ENCODE measurements at places on chromosomes 11 and 22.

GRCh38 chr11:78291503-78292108 is 102.9 kb downstream of the USP35 start:
- no peak for DNase-seq

- no peak for DNase-seq
Observed at GRCh38 chr11:92978271-92979111, 9.0 kb downstream of the MTNR1B start.

GRCh38 chr22:33438273-33438672 is 380.1 kb upstream of the SYN3 start:
- no peak for DNase-seq

DNA sequence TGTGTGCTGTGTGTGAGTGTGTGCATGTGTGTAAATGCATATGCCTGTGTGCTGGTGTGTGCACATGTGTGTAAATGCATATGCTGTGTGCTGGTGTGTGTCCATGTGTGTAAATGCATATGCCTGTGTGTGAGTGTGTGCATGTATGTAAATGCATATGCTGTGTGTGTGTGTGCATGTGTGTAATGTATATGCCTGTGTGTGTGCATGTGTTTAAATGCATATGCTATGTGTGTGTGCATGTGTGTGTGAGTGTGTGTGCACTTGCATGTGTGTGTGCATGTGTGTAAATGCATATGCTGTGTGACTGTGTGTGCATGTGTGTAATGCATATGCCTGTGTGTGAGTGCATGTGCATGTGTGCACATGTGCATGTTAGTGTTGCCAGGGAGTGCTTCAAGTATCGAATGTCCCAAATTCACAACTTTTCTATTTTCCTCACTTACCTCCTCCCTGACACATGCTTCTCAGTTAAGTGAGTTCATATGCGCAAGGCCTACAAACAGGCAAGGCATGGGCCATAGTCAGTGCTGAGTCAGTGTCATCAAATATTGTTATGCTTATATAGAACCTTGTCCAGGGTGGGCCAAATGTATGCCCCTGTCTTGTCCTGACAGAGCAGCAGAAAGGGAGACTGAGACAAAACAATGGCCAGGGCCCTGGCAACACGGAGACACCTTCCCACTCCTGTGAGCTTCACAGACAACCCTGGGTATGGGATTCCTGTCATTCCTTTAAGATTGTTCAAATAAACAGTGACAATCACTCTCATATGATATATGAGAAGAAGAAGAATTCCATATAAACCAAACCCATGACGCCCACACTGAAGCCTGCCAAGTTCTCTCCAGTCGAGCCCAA is 38.6 kb downstream of the GGTLC2 start:
- no peak for DNase-seq

- DNase-seq: no peak
Observed at GRCh38 chr22:33710326-33710725, 209.9 kb downstream of the LARGE1 start.
